ENCODE measurements at places on chromosomes 7 and 10. TPM values are rescaled to one million over a fixed set of nuclear protein-coding genes. Genes with fewer than 3 reads are reported as not detected.

DNA sequence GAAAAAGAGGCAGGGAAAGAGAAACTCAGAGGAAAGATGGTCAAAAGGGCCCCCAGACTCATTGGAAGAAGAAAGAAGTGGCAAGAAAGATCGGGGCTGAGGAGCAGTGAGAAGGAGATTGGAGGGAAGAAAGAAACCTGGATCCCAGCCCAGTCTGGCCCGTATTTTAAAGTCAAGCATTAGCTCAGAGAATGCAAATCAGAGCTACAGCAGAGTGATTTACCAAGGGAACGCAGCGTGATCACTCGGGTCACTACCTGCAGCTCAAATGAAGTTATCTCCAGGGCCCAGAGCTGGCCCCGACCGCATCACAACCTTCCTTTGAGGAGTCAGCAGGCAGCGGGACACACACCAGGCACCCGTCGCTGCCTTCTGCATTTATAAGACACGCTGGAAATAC is 72.8 kb downstream of the CARD11 start:
- no peak for DNase-seq

PRF1 gene
- total RNA-seq, result 4.6 TPM

FBXL13 gene
- 1.7 TPM for total RNA-seq

DNA sequence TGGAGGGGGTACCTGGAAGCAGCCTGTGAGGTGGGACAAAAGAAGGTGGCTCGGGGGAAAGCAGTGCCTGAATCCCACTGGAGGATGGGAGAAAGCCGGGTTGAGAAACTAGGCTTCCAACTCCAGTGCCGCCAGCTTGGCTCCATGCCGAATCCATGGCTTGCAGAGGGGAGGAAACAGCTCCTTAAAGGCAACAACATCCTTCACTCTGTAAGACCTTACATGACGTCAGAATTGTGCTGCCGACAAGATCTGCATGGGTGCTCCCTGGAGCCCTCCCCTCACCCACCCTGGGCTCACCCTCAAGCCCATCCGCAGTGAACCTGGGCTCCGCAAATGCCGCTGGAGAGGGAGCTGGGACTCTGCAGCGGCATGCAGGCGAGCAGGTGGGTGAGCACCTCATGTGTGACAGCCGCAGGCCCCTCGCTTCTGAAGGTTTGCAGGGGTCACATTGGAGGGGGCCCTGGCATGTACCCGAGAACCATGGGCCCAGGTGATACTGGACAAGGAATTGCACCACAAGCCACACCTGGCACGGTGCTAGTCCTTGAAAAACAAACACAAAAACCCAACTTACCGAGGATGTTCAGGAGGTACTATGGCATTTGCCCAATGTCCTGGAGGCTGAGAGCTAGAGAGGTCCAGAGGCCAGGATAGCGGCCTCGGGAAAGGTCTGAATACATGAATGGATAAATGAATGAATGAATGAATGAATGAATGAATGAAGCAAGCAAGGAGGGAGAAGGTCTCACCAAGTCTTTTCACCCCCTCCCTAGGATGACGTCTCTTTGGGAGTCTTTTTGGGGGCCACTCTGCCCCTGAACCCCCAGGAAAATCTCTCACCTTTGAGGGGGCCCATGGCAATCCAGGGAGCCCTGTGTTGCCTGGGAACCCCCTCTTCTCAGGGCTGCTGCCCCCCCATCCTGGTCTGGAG is 238.6 kb upstream of the SHH start:
- DNase-seq, result no peak
